ENCODE measurements at places on chromosomes 3 and 15.
A peak's percentile ranks its signal among the peaks of the same experiment; 100 is the strongest.

DNA sequence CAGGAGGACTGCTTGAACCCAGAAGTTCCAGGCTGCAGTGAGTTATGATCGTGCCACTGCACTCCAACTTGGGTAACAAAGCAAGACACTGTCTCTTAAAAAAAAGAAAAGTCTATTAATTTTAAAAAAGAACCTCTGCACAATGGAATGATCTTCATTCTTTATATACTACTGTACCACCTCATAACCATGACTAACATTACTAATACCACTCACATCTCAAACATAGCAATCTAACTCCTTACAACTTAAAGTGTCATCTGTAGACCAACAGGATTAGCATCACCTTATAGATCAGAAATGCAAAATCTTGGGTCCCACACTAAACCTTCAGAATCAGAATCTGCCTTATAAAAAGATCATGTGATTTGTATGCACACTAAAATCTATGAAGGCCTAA lies 48.8 kb upstream of the MAP4 start:
- DNase-seq = no peak
- peaks cover 27% of the 10 kb centered on the region for H3K4me1 ChIP-seq
- no peaks in the 10 kb centered on the region for H3K27me3 ChIP-seq
- peak overlapping the region; percentile 41 for H3K4me3 ChIP-seq

- H3K27ac ChIP-seq = peak overlapping the region; percentile 99
- H3K36me3 ChIP-seq = peaks cover 2% of the 10 kb centered on the region
- peaks cover 32% of the 10 kb centered on the region for H3K4me1 ChIP-seq
- no peak for DNase-seq
Measured at GRCh38 chr3:120743556-120744195, 1.1 kb downstream of the GTF2E1 start.

- no peak overlapping the region for H3K4me3 ChIP-seq
- H3K27me3 ChIP-seq = peaks cover 7% of the 10 kb centered on the region
- H3K4me1 ChIP-seq = peaks cover 6% of the 10 kb centered on the region
- H3K36me3 ChIP-seq = no peaks in the 10 kb centered on the region
- DNase-seq = no peak
Measured at GRCh38 chr3:118900737-118901525, 133.7 kb downstream of the IGSF11 start.

- H3K4me1 ChIP-seq = no peaks in the 10 kb centered on the region
- no peak overlapping the region for H3K27ac ChIP-seq
- DNase-seq = no peak
- no peaks in the 10 kb centered on the region for H3K36me3 ChIP-seq
Measured at GRCh38 chr15:96411056-96412031, 80.8 kb downstream of the NR2F2 start.

DNA sequence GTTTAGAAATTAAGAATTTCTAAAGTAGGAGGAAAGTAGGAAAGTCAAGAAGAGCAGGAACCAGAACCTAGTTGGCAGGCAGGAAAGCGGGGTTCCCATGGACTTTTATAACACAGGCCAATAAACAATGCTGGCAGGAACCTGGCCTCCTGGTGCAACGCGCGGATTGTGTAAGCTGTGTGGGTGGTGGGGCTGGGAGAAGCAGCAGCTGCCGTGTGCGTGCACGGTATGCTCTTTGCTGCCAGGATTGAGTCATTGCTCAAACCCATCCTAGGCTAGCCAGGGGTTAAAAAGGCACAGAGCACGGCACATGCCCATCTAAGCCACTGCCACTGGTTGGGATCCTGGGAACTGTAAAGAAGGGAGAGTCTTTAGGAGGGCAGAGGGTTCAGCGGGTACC lies 209.9 kb upstream of the RGMA start:
- H3K36me3 ChIP-seq = no peaks in the 10 kb centered on the region
- H3K27me3 ChIP-seq = peaks cover 6% of the 10 kb centered on the region
- no peak for DNase-seq
- no peak overlapping the region for H3K27ac ChIP-seq
- H3K4me3 ChIP-seq = no peak overlapping the region

DNA sequence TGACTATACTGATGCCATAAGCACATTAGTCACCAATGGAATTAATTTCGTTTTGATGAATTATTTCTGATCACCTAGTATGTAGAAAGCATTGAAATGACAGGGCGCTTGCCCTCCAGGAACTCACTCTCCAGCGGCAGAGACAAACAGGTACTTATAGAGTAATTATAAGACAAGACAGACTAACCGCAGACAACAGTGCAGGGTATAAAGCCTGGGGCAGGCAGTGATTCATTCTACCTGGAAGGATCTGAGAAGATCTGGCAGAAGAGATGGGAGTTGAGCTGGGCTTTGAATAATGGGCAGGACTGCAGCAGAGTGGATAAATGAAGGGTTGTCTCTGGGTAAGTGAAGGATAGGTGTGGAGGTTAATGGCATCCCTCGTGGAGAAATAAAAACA lies 331.8 kb downstream of the FGF12 start:
- DNase-seq = no peak
- H3K4me1 ChIP-seq = no peaks in the 10 kb centered on the region
- no peaks in the 10 kb centered on the region for H3K27me3 ChIP-seq
- H3K4me3 ChIP-seq = no peak overlapping the region

GRCh38 chr15:92361321-92362000 lies 32.2 kb upstream of the ST8SIA2 start:
- no peak overlapping the region for H3K4me3 ChIP-seq
- DNase-seq = no peak
- H3K27me3 ChIP-seq = peaks cover 34% of the 10 kb centered on the region

DNA sequence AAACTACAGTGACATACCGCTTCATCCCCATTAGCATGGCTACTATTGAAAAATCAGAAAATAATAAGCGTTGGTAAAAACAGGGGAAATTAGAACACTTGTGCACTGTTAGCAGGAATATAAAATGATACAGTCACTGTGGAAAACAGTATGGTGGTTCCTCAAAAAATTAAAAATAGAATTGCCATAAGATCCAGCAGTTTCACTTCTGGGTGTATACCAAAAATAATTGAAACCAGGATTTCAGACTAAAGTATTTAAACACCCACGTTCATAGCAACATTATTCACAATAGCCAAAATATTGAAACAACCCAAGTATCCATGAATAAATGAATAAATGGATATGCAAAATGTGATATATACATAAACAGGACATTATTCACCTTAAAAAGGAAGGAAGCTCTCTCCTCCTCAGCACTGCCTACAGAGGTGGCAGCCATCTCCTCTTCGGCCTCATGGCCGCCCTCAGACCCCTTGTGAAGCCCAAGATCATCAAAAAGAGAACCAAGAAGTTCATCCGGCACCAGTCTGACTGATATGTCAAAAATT lies 34.1 kb downstream of the NGLY1 start:
- H3K4me1 ChIP-seq = peaks cover 9% of the 10 kb centered on the region
- H3K36me3 ChIP-seq = peaks cover 16% of the 10 kb centered on the region
- no peak overlapping the region for H3K27ac ChIP-seq
- H3K4me3 ChIP-seq = no peak overlapping the region

GRCh38 chr15:78220713-78221112 lies 13.7 kb downstream of the ACSBG1 start:
- DNase-seq = no peak
- H3K36me3 ChIP-seq = no peaks in the 10 kb centered on the region
- no peak overlapping the region for H3K4me3 ChIP-seq
- H3K27me3 ChIP-seq = peaks cover 6% of the 10 kb centered on the region
